Amygdala (tissue), 56 donors: ENCODE measurements at places on chromosomes 16 and 17.

GRCh38 chr17:40852364-40852763 lies 14.7 kb downstream of the KRT12 start:
- DNase-seq = no peak

GRCh38 chr16:6558126-6558525 lies 774.5 kb upstream of the RBFOX1 start:
- no peak for DNase-seq

DNA sequence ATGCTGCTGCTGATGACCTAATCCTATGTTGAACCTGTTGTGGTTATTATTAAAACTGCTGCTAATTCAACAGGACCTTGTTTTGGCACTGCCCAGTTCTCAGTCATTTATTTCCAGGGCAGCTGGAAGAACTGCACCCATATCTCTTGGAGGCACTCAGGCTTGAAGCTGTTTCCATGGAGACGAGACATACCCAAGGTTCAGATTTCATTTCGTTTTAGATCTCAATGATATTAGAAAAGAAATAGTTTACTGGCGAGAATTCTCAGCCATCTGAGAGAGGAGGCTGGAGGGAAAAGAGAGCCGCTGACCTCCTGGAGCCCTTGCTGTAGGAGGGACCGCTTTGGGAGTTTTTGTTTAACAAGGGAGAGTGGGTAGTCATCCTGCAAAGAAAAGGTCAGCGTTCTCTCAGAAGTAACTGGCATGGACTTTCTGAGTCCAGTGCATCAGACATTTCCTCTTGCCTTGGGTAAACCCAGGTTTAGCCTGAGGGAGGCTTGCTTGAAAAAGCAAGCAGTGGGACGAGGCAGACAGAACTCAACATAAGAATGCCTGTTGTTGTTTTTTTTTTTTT lies 75.4 kb downstream of the YPEL2 start:
- DNase-seq = no peak

DNA sequence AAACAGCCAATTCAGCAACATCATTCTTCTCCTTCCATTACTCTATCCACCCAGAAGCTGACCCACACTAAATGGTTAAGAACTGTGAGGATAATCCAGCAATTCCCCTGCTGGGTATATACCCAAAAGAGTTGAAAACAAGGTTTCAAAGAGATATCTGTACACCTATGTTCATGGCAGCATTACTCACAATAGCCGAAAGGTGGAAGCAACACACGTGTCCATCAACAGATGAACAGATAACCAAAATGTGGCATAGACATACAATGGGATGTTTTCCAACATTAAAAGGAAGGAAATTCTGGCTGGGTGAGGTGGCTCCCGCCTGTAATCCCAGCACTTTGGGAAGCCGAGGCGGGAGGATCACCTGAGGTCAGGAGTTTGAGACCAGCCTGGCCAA lies 19.9 kb downstream of the MIS12 start:
- DNase-seq = no peak

- DNase-seq = no peak
Measured at GRCh38 chr16:4298761-4299522, 16.9 kb upstream of the GLIS2 start.

DNA sequence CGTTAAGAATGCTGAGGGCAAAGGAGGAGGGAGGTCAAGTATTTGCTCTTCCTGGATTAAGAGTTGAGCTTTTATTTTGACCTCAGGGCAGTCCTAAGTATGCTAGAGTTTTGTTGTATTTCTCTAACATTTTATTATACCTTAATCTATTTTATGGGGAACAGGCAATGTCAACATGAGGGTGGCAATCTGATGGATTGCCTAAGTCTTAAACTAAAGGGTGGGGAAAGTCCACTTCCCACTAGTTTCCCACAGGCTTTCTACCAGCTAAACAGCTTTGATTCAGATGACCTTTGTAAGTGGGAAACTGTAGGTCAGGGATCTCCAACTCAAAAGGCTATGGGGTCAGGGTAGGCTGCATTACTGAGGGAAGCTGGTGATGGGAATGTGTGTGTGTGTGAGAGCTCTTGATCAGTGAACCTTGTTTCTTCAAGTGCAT lies 24.9 kb downstream of the HSD17B2 start:
- no peak for DNase-seq

GRCh38 chr16:84291226-84291625 lies 3.5 kb upstream of the WFDC1 start:
- no peak for DNase-seq

DNA sequence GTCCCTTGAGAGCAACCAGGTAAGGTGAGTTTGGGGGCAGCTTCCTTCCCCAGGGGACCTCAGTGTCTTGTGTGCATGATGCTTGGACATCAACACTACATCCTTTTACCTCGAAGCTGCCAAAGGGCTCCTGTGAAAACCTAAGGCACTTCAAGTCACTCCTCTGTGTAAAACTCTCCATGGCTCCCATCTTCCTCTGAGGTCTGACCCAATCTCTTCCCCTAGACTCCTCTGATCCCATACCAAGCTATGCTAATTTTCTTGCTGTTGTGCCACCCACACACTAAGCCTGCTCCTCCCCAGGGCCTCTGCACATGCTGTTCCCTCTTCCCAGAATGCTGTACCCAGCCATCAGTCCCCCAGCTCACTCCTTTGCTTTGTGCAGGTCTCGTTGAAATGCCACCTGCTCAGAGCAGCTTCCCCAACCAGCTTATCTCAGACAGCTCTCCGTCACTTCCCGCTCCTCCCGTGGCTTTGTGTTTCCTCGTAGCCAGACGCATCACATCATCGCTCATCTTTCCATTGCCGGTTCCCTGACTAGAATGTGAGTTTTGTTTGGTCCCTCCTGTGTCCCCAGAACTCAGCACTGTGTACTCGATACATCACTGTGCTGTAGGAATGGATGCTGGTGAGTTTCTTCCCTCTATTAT lies 78.4 kb downstream of the CNGB1 start:
- DNase-seq = no peak

DNA sequence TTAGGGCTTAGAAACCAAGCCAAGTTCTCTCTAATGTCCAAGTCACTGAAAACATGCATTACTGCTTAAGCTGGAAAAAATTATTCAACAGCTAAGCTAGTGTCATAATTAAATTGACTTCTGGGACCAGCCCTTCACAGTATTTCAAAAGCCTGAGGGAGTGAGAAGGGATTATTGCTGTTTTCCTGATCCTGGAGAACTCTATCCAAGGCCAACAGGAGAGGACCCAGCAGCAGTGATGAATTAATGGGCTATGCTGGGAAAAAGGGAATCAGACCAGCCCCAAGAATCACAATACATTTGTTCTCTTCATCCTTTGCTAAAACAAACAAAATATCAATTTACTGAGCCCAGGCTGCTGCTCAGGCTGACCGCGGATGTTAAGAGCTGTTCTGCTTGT lies 34.5 kb upstream of the CLEC3A start:
- DNase-seq = no peak

DNA sequence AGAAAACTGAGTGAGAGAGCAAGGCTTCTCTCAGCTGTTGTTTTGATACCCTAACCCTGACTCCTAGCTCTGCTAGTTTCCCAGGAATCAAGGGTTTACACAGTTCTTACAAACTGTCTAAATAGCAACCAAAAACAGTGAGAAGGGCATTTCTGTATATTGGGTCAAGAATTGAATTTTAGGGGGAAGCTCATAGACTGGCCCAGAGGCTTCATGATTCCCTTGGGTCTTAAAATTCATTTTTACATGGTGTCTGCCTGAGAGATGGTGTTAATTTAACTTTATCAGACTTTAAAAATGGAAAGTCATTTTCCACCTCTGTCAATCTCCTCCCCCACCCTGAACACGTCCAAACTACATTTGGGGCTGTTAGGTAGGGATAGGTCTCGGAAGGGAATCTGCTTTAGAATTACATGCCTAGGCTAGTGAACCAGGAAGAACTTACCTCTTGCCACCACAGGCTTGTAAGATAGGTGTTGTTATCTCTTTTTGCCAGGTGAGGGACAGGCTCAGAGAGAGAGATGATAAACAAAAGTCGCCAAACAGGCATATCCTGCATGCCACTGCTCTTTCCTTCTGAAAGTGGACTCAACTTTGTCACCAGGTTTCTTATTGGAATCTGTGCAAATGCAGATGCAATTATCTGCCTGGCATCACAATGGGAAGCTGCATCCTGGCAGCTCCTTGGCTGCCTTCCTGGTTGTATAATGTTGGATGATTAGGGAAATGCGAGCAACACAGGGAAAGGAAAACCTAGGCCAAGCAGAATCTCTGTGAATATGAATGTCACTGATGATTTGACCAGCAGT lies 3.1 kb downstream of the PHAF1 start:
- no peak for DNase-seq

- no peak for DNase-seq
Measured at GRCh38 chr16:74991593-74992403, 6.9 kb upstream of the WDR59 start.

DNA sequence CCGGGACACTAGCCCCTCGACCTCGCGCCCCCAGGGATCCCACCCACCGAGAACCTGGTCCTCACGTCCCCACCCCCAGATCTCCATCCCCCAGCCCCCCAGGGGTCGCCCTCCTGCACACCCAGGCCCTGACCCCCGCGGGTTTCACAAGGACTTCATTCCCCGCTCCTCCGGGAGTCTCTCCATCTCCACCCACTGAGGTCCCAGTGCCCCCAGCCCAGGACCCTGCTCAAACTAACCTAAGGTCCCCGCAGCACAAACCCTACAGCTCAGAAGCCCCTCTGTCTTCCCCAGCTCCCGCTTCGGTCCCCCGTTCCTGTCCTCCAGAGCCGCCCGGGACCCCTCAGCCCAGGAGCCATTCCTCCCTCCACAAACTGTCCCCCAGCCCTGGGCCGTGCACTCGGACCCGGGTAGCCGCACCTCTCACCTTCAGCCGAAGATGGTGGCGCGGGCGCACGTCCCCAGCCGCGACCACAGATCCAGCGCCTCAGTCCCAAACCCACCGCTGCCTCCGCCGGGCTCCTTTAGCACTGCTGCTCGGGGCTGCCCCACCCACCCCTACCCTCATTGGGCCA lies at the start of gene MYH10:
Gene MYH10, minus strand, starts transcription at position 499 of the 575 bp plus-strand sequence. CDS start 7,479 bp downstream, outside the sequence.
- DNase-seq = no peak

DNA sequence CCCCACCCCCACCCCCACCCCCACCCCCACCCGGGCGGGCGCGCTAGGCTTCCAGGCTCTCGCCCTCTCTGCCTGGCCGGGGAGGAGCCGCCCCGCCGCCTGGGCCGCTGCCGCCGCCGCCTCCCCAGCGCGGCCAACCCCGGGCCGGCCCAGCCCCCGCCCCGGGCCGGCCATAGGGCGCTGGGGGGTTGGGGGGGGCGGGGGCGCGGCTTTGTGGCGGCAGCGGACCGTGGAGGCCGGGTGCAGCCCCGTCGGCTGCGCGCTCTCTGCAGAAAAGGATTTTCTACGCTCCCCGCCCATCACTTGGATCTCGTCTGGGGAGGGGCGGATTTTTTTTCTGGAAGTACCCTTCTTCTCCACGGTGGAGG lies 230.9 kb downstream of the MRTFB start:
- peak; percentile 47 for DNase-seq
